ENCODE measurements at places on chromosomes 2 and 18.

DNA sequence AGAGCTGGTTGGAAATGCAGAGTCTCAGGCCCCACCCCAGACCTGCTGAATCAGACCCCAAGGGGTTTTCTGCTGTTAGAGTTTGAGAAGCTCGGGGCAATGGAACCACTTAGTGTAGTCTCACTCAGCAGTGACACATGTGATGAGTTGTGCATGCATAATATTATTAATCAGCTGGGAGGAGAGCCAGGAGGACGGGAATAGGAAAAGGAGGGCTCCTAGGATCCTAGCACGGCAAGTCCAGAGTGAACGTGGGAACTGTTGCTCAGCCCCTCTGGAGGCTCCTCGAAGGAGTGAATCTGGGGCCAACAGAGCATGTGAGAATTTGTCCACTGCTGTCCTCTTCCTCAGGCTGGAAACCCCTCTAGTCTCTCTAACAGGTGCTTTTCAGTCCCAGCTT lies 87.1 kb downstream of the HS1BP3 start:
- DNase-seq, result no peak

- DNase-seq, result no peak
Observed at GRCh38 chr2:228444161-228444560, 262.7 kb upstream of the SPHKAP start.

DNA sequence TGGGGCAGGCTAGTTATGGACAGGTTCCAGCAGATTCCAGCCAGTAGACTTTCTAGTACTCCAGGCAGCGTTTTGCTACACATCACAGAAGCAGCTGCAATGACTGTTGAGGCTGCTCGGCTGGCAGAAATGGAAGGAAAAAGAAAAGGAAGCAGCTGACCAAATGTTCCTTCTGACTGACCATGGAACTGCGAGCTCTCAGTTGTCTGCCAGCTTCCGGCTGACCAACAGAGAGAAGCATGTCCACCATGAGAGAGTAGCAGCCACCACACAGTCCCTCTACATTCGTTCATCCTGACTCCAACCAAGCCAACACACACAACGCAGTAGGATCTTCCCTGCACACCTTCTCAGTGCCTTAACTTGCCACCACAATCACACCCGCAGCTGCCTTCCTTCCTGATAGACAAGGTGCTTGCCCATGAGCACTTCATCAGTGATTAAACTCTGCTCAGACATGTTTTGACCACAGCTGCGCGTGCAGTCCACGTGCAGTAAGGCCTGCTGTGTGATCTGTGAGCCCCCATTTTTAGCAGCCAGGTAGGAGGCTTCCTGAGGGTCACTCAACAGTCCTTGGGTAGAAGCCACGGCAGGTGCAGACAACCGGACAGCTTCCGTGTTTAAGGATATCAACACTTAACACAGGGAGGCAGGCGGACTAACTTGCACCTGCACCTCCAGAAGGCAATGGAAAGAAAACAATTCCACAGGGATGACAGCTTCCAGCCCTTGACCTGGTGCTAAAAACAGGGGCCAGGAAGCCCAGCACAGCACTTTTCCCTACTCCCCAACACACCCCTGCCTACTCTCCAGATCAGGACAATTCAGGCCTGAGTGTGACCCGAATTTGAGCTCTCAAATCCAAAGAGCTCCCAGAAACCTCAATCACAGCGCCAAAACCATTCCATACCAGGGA lies 996 bp downstream of the TGFBRAP1 start:
- DNase-seq, result no peak

DNA sequence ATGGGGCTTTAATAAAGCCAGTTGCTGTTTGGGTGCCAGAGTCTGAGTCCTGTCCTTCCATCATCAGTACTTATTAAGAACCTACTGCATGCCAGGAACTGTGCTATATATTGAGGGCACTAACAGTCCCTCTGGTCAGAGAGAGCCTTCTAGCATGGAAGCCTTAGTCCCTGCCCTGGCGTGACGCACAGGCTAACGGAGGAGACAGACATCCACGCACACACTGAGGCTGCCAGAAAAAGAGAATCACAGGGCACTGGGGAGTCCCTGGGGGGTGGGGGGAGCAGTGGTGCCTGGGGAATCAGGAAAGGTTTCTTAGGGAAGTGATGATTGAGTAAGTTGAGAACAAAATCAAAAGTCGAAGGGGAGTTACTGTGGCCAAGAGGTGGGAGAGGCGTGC lies 31.5 kb downstream of the CTIF start:
- DNase-seq, result no peak

- DNase-seq, result no peak
Observed at GRCh38 chr2:57936216-57936615, 110.4 kb upstream of the VRK2 start.

DNA sequence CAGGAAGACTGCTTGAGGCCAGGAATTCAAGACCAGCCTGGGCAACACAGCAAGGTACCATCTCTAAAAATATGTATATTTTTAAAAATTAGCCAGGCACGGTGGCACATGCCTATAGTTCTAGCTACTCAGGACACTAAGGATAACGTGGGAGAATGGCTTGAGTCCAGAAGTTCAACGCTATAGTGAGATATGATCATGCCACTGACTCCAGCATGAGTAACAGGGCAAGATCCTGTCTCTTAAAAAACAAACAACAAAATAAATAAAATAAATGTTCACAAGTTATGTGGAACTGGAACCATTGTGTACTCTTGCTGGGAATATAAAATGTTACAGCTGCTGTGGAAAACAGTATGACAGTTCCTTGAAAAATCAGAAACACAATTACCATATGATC lies 47.2 kb downstream of the USP34 start:
- DNase-seq, result no peak

DNA sequence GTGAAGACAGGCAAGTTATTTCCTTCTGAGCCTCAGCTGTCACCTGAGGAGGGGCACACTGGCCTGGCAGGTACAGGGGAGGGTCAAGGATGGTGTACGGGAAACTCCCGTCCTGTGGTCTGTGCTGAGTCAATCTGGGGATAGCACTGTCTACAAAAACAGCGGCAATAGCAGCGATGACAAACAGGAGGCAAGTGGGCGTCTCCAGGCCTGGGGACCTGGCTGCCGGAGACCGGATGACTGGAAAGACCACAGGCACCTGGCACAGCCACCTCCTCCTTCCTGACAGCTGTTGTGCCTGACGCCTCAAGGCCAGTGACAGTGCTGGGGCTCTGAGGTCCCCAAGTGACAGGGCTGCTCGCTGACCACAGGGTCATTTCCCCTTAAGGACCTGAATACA lies 202.1 kb upstream of the HS6ST1 start:
- no peak for DNase-seq

- no peak for DNase-seq
Observed at GRCh38 chr2:186427970-186428369, 58.1 kb upstream of the ZC3H15 start.

DNA sequence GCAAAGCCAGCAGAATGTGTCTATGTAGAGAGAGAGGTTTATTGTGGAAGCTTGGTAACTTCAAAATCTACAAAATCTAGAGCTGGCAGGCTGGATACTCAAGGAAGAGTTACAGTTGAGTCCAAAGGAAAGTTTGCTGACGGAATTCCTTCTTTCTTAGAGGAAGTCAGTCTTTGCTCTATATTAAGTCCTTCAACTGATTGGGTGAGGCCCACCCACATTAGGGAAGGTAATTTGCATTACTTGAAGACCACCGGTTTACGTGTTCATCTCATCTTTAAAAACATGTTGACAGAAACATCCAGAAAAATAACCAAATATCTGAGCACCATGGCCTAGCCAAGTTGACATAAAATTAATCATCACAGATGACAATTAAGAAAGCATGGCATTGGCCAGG lies 101.5 kb downstream of the TEX51 start:
- no peak for DNase-seq

DNA sequence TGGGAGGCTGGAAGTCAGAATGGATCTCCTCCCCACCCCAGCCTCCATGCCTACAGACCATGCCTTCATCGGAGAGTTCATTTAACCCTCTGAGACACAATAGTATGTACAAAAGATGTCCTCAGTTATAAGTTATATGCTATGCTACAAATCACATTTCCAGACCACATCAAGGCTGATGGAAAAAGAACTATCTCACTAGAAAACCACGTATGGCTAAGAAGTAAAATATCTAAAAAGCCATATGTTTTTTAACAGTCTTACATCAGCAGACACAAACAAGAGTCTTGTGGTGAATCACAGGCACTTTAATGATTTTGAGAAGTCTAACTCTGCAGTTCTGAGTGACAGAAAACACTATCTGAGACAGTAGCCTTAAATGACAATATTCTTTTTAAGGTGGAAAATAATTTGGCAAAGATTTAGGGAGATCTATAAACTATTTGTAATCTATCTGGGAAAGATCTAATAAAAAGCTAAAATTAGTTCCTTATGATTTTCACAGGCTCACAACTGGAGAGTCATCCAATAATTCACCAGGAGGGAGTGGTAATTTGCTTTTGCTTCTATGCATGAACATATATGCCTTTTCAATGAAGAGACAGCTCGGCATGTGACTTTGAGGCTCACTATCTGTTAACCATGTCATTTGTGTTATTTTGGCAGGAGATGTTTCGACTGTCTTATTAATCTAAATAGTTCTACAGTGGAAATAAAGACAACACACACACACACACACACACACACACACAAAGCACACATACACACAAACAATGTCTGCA lies 197.5 kb downstream of the IRS1 start:
- no peak for DNase-seq

GRCh38 chr2:128091726-128092080 lies 703 bp downstream of the UGGT1 start:
- DNase-seq, result no peak

- DNase-seq, result no peak
Observed at GRCh38 chr2:104851291-104852089, 2.4 kb upstream of the POU3F3 start.

GRCh38 chr2:149224543-149224942 lies 105.8 kb upstream of the LYPD6 start:
- DNase-seq, result no peak

DNA sequence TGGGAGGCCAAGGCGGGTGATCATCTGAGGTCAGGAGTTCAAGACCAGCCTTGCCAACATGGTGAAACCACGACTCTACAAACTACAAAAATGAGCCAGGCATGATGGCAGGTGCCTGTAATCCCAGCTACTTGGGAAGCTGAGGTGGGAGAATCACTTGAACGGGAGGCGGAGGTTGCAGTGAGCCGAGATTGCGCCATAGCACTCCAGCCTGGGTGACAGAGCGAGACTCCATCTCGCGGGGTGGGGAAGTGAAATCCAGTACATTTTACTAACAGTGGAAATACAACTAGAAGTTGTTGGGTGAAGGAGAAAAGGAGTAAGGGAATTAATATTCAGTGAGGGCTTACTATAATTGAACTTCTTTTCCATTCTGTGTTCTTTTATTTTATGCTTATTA lies 13.2 kb upstream of the ENOSF1 start:
- DNase-seq, result no peak

DNA sequence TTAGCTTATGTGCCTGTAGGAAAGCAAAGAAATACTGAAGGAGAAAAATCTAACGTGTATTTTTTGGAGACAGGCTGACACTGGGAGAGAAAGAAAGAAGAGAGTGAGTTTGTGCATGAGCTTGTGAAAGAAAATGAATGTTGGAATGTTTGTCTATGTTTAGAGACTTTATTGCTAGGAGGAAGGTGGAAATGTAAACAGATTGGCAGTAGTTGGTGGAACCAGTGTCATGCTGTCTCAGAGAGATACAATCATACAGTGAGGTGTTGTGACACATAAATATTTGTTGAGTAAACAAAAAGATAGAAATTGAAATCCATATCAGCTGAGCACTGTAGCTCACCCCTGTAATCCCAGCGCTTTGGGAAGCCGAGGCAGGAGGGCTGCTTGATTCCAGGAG lies 222.2 kb upstream of the MEIS1 start:
- no peak for DNase-seq

DNA sequence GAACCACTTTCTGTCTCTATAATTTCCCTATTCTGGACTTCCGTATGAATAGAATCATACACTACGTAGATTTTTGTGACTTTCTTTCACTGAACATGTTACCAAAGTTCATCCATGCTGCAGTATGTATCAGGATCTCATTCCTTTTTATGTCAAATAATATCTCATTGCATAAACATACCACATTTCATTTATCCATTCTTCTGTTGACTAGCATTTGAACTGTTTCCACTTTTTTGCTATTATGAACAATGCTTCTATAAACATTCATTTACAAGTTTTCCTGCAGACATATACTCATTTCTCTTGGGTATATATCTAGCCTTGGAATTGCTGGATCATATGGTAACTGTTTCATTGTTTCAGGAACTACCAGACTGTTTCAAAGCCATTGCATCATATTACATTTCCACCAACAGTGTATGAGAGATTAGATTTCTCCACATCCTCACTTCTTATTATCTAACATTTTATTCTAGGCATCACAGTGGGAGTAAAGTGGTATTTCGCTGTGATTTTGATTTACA lies 186.2 kb downstream of the DYM start:
- no peak for DNase-seq

- no peak for DNase-seq
Observed at GRCh38 chr18:46250812-46251173, 146.6 kb downstream of the HAUS1 start.

- DNase-seq, result no peak
Observed at GRCh38 chr2:120859814-120860578, 124.3 kb downstream of the GLI2 start.

DNA sequence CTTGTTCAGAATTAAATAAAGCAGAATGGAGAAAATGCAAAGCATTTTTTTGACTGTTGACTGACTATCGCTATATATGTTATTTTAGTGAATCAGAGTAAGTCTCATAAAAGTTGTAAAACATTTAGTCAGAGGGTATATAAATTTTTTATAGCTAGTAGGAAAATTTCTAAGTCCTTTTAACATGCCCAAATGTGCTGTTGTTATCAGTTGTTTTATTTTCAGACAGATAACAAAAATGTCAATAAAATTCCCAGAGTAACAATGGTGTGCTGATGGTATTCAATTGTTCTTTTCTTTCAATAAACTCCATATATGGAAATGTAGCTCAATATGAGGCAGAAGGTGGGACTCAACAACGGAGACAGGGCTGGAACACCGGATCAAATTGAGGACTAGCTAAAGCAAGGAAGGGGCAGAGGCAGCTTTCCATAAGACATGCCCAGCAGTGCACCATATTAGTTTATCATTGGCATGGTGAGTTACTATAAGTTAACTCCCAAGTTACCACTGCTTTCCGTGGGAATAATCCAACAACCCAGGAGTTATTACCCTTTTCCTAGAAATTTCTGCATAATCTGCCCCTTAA lies 26.6 kb downstream of the GULP1 start:
- no peak for DNase-seq

GRCh38 chr2:107685421-107685986 lies 141.2 kb upstream of the RGPD4 start:
- DNase-seq, result no peak

GRCh38 chr2:29323961-29324360 lies 208.7 kb downstream of the CLIP4 start:
- DNase-seq, result no peak

DNA sequence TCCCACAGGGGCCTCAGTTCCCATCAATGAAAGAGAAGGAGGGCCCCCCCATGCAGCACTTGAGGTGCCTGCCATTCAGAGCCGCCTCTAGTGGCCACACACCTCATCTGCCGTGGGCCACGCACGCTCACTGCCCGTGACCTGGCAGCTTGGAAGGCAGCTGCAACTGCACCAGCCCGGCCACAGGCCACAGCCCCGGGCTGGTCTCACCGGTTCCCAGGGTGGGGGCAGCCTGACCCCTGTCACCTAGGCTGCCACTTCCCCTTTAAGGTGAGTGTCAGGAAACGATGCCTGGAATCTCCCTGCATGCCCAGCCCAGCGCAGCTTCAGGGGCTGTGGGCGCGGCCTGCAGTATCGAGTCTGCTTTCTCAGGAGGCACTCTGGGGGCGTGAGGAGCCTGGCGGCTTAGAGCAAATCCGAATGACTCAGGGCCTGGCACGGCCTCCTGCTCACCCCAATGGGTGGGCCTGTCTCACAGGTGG lies 2.6 kb downstream of the MAB21L4 start:
- peak; percentile 49 for DNase-seq

GRCh38 chr2:28082131-28082530 lies 191.6 kb downstream of the BABAM2 start:
- DNase-seq, result no peak
